Coronary artery (tissue), 2 donors: ENCODE measurements at places on chromosomes 3 and 15.

- no peak for DNase-seq
Observed at GRCh38 chr15:59035201-59035600, 47.7 kb downstream of the RNF111 start.

- DNase-seq: no peak
Observed at GRCh38 chr3:100107221-100107814, 7.0 kb downstream of the FILIP1L start.

GRCh38 chr15:33013827-33014445 lies 180.6 kb downstream of the FMN1 start:
- no peak for DNase-seq

DNA sequence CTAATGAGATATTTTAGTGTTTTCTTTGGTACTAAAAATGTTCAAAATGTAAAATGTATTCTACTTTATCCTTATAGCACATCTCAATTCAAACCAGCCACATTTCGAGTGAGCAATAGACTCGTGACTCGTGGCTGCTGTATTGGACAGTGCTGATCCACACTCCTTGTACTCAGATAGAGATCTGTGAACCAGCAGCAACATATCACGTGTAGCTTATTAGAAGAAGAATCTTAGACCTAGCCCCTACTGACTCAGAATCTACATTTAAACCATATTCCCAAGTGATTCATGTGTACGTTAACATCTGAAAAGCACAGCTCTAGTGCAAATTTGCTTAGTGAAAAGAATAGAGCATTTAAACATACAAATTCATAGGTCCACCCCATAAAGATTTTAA lies 130.9 kb downstream of the IL1RAP start:
- no peak for DNase-seq

DNA sequence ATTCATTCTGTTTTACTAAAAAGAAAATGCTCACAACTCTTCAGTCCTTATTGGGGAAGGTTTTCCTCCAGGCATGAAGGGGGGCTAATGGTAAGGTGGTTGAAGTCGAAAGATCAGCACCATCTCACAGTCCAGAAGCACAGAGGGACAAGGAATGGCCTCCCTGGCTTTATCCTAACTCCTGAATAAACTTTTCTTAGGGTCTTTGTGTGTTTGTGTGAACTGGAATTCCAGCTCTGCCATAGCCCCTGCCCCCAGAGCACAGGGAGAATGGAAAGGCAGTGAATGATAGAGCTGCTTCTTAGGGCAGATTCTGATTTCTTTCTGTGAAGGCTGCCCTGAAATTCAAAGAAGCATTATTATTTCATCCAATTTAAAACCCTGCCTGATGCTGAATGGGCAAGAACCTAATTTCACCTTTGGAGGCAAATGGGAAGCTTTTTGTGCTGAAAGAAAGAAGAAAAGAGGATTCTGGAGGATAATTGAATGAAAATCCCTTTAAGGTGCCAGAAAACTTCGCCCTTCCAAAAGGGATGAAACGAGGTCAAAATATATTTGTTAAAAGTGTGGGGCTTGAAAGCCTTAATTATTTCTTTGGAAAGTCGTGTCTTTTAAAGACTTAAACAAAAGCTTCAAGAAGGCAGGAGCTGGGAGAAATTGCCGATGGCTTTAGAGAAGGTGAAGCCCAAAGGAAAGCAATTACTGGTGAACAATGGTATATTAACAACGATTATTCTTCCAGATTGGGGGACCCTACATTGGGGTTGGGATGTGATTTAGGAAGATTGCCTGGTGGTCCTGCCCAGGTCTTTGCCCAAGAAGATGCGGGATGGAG lies 259.9 kb upstream of the RGMA start:
- DNase-seq: no peak

- no peak for DNase-seq
Observed at GRCh38 chr15:36953346-36953745, 147.0 kb downstream of the MEIS2 start.
